Osteoblast (primary cell): ENCODE measurements at places on chromosomes 16 and 17. TPM values are rescaled to one million over a fixed set of nuclear protein-coding genes. Genes with fewer than 3 reads are reported as not detected.

Gene CAPNS2
- total RNA-seq: 1.1 and 2.1 TPM in 2 replicates

Gene SLC38A8
- not detected in 2 replicates for total RNA-seq

Gene SOST
- not detected in 2 replicates for total RNA-seq

DNA sequence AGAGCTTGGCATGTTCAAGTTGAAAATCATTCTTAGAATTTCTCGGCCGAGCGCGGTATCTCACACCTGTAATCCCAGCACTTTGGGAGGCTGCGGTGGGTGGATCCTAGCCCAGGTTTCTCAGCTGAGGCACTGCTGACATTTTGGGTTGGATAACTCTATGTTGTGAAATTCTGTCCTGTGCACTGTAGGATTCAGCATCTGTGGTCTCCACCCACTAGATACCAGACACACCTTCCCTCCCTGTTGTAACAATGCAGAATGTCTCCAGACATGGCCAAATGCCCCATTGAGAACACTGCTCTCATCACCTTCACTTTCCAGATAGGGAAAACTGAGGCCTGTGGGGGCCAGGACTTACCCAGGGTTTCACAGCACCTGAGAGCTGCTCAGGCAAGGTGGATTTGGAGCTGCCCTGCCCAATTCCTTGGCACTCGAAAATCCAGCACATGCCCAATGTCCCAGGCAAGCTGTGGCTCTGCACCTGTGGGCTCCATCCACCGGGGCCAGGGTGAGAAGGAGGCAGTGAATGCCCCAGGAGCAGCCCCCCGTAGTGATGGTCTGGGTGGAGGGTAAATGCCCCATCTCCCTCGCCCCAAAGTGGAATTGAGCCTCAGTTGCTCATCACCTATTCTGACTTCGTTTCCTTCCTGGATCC lies 20.2 kb upstream of the TVP23A start:
- DNase-seq: no peak

Gene HOXB4
- total RNA-seq: 0.29 and 0.36 TPM in 2 replicates

Gene ATP1B2
- total RNA-seq: under 0.01 TPM in 1 of 2 replicates, not detected in the other

- peak; percentile 81 for DNase-seq
Measured at GRCh38 chr16:2532494-2533141, 1.4 kb upstream of the CEMP1 start.

DNA sequence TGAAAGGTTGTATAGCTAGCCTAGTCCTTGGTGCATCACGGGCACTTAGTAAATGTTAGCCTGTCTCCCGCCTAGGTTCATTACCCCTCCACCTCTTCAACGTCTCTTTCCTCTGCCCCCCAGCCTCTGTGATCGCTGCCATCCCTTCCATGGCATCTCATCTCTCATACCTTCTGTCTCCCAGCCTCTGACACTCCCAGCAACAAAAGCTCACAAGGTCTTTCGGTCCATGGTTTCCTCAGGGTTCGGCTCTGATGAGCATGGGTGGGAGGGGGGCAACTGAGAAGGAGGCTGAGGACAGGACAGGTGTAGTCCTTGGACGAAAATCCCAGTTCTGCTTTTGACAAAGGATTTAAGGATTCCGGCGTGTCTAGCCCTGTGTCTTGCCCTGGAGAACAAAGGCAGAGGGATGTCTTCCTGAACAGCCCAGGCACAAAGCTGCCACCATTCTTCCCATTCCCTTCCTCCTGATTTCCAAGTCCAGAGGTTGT lies 16.7 kb downstream of the CCR7 start:
- no peak for DNase-seq

DNA sequence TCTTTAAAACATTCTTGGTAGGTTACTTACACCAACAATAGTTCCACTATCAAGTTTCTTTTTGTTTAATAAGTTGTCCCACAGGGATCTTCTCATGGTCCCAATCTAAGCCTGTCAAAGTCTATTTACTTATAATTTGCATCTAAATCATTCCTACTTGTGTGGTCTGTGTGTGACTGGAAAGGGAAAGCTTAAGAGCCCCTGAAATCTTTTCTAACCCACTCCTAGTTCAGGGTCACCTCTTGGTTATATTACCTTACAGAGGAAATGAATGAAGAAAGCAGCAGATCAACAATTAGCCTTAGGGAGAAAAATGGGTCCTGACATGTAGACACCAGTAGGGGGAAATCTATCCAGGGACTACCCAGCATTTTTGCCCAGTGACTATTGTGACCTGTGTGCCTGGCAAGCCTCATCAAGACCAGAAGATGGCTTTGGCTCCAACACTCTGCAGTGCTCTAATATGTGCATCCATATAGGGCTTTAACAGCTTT lies 110.4 kb upstream of the HAS3 start:
- DNase-seq: no peak

Gene KCNH4
- total RNA-seq: not detected in 2 replicates

DNA sequence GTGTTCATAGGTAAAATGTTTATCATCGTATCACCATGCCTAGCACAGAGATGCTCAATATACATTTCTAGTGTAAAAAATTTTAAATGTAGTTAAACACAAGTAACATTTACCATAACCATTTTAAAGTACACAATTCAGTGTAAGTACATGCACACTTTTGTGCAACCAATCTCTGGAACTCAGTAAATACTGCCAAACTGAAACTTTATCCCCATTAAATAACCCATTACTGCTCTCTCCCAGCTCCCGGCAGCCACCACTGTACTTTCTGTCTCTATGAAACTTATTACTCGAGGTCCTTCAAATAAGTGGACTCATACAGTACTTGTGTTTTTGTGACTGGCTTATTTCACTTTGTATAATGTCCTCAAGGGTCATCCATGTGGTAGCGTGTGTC lies 29.0 kb downstream of the RMI2 start:
- DNase-seq: no peak

GRCh38 chr16:83888672-83889044 lies 10.3 kb upstream of the MLYCD start:
- no peak for DNase-seq

DNA sequence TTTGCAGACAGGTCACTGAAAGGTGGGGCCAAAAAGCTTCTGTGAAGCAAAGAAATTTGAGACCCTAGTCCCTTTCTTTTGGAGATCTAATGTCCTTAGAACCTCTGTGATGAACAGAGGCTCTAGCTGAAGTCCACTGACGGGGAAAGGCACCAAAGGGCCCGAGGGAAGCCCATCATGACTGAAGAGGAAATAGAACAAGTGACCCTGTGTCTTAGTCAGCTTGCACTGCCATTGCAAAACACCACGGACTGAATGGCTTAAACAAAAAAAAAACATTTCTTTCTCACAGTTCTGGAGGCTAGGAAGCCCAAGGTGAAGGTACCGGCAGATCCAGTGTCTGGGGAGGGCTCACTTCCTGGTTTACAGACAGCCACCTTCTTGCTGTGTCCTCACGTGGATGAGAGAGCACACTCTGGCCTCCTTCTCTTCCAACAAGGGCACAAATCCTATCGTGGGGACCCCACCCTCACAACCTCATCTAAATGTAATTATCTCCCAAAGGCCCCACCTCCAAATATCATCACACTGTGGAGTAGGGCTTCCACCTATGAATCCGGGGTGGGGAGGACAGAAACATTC lies 24.3 kb upstream of the ASGR2 start:
- DNase-seq: peak; percentile 39

Gene GNGT2
- not detected in 2 replicates for total RNA-seq

Gene LHX1
- not detected in 2 replicates for total RNA-seq

- peak; percentile 45 for DNase-seq
Measured at GRCh38 chr17:9488556-9488955, 87.1 kb downstream of the STX8 start.

DNA sequence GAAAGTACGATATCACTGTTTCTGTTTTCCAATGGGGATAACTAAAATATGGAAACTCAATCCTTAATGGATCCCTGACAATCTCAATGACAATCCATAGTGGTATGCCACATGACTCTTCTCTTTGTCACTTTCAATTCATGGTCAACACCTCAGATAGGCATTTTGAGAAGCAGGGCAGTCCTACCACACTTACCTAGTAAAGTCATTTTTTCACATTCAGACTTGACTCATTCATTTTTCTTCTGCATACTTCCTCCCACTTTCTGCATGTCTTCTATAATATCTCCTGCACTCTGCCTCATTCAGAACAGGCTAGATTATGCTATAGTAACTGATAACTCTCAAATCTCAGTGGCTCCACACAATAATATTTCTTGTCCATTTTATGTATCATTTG lies 117.5 kb downstream of the FTO start:
- no peak for DNase-seq

Gene PRKCA
- total RNA-seq: 42.7 and 46.0 TPM in 2 replicates

Gene ZFP3
- total RNA-seq: 3.5 and 3.6 TPM in 2 replicates

Gene RAB11FIP4
- 0.29 and 0.72 TPM in 2 replicates for total RNA-seq

- peak; percentile 90 for DNase-seq
Measured at GRCh38 chr16:14364386-14365199, 265.5 kb downstream of the PARN start.

GRCh38 chr16:58654560-58655214 lies 25.1 kb upstream of the CNOT1 start:
- DNase-seq: no peak

- DNase-seq: peak; percentile 82
Measured at GRCh38 chr16:67163164-67163998, 1.2 kb upstream of the HSF4 start.

- DNase-seq: no peak
Measured at GRCh38 chr17:3510090-3510489, 34.3 kb downstream of the ASPA start.

- DNase-seq: peak; percentile 61
Measured at GRCh38 chr17:44636562-44636961, 19.7 kb upstream of the MEIOC start.

- peak; percentile 13 for DNase-seq
Measured at GRCh38 chr17:64282753-64283080, 19.7 kb upstream of the TEX2 start.

Gene KCNG4
- total RNA-seq: not detected in 2 replicates

- no peak for DNase-seq
Measured at GRCh38 chr17:43892647-43892952, 14.7 kb downstream of the MPP2 start.

DNA sequence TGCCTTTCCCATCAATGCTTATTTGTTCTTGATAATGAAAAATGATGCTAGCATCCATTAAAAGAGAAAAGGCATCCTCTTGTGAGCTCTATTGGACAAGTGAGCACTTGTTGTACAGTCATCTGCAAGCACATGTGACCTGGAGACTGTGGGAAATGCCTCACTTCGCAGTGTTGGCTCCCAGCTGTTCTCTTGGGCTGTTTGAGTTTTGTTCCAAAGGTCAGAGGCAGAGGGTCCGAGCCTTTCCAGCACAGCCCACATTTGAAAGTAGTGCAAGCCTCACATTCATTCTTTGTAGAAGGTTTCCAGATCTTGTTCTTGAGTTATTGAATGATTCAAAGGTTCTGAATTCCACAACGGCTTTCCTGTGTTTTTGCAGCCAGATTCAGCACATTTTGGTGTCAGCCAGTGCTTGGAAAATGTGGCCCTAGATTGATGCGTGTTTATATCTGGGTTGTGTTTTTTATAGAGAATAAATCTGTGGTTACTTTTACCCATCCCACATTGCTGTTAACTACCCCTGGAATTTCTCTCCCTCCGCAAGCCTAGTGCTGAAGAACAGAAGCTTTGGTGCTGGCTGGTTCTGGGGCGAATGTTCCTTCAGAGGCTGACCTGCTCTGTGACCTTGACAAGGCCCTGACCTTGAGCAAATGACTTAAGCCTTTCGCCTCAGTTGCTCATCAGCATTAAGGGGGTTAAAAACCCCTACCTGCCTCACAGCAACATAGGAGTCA lies 49.8 kb downstream of the CDH1 start:
- no peak for DNase-seq

Gene AOC3
- under 0.01 TPM in 1 of 2 replicates, not detected in the other for total RNA-seq

Gene SYNGR2
- 1.5 and 3.3 TPM in 2 replicates for total RNA-seq

DNA sequence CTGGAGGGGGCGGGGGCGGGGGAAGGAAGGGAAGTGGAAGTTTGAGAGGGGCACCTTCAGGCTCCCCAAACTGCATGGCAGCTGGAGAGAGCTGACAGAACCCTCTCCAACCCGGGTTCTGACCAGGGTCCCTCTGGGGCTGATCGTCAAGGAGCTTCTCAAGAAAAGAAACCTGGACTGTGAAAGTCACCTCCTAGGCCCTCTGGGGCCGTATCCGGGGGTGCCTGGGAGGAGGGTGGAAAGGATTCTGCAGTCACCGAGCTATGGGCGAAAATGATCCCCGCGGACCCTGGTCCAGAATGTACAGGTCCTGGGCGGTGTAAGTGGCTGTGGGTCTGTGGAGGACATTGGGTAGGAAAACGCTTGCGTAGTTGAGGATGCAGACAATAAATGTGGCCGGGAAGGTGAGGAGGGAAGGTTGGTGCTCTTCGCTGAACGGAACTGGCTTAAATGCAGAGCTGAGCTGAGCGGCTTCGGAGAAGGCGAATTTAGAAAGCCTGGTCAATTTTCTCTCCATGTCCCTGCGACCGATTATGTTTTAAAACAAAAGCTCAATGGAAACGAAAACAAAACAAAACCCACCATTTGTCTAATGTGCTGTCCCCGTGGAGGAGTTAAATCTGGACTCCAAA lies 3.6 kb upstream of the LHX1 start:
- DNase-seq: peak; percentile 91
